ENCODE measurements at places on chromosomes 16 and 17.

GRCh38 chr17:57855391-57856035 lies 5.7 kb upstream of the MRPS23 start:
- ATAC-seq, result no peak

- ATAC-seq, result no peak
Observed at GRCh38 chr16:1537138-1537577, 3.7 kb downstream of the TMEM204 start.

DNA sequence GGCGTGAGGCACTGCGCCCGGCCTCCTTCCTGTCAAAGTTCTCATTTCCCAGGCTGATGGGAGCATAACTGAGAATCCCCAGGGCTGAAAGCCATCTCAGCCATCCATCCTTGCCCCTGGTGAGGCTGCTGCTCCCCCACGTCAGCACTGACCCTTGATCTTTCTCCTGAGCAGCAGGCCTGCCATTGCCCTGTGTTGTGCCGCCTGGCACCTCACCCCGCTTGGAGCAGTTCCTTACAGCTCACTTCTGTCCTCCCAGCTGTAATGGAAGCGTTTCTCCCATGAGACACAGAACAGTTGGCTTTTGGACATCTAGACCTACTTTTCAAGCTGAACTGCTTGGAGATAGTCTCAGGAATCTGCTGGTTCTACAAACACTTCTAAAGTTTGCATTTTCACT lies 51.5 kb downstream of the OR1D5 start:
- ATAC-seq, result no peak

DNA sequence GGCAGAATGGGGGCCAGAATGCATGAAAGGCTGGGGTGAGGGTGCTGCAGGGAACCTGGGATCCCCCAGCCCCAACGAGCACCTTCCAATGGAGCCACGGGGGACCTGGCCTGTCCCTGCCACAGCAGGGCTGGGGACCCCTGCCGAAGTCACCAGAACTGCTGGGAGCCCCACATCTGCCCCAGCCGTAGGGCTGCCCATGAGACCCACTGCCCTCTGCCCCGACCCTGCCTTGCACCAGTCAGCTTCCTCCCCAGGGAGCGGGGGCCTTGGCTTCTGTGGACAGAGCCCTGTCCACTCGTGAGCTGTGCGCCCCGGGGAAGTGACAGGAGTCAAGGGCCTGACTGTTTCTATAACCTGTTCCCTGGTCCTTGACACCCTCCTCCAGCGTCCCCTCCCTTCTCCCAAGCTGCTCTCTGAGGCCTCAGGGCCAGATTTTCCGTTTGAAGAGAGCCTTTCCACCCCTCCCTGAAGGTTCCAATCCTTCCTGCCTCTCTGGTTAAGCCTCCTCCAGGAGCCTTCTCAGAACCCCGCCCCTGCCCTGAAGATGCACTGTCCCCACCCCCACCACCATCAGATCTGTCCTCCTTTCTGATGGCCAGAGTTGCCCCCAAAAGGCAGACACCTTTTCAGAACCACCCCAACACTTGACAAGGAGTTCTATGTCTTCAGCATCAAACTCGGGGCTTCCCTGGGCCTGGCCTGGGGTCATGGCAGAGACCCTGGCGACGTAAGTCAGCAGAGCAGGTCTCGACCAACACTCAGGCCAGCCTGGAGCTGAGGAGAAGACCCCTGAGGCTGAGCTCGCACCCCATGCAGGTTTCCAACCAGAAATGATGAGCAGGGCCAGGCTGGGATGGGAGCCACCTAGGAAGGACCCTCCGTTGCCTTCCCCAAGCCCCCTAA lies 10.7 kb upstream of the PRR29 start:
- ATAC-seq, result no peak

GRCh38 chr16:65752522-65752844 lies 614.0 kb upstream of the CDH5 start:
- no peak for ATAC-seq

Measured in SK-N-SH treated with all-trans-retinoic acid at 6 μM for 48 hours (cell line).